ENCODE measurements at places on chromosomes 6 and 20.

DNA sequence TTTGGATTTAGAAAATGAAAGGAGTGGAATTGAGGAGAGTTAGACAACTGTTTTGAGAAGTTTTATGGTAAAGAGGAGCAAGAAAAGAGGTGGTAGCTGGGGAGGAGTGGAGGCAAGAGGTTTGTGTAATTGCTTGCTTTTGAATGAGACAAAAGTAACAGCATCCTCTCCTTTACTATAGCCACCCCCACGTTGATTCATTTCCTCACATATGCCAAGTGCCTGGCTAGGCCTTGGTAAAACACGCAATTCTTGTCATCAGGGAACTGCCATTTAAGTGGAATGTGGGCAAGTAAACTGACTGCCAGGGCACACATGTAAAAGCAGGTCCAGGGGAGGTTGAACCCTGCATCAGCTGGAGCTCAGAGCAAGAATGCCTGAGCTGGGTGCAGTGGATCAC is 4.1 kb downstream of the MTRES1 start:
- no peak for DNase-seq

- no peak for DNase-seq
Observed at GRCh38 chr6:161482517-161482858, 208.6 kb upstream of the AGPAT4 start.

GRCh38 chr6:158233214-158233795 is 65.2 kb downstream of the GTF2H5 start:
- DNase-seq, result no peak

DNA sequence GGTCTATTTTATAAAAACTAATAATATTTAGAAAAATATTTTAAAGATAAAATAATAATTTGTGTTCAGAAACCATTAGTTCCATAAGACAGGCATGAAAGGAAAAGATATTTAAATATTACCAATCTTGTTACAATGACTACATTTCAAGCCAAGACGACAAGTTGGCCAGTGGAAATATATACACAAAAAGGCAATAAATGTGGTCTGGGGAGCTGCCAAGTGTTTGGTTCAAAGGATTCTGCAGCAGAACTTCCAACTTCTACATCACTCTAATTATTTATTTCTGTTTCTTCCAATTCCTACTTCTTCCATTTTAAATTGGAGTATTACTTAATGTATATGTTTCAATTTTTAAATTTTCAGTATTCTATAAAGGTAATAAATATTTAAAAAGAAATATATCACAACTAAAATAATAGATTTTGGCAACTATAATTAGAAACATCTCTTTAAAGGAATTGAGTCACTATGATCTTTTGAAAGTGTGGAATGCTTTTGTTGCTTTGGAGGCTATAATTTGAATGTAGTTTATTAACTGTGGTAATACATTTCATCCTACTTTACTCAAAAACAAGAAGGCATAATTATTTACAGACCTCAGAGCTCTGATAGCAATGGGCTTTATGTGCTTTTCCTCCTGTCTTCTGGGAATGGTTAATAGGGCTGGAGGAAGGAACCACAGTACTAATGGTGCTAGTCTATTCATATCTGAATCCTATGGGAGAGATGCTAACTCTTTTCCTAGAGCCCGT is 129.7 kb upstream of the FAM184A start:
- no peak for DNase-seq

DNA sequence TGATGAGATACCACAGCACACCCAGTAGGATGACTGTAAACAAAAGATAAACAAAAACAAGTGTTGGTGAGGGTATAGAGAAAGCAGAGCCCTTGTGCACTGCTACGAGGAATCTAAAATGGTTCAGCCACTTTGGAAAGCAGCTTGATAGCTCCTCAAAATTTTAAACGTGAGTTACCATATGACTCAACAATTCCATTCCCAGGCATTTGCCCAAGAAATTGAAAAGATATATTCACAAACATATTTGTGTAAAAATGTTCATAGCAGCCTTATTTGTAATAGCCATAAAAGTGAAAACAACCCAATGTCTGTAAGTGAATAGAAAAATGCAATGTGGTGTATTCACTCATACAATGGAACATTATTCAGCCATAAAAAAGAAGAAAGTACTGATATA is 141.0 kb upstream of the BTBD3 start:
- DNase-seq, result no peak

DNA sequence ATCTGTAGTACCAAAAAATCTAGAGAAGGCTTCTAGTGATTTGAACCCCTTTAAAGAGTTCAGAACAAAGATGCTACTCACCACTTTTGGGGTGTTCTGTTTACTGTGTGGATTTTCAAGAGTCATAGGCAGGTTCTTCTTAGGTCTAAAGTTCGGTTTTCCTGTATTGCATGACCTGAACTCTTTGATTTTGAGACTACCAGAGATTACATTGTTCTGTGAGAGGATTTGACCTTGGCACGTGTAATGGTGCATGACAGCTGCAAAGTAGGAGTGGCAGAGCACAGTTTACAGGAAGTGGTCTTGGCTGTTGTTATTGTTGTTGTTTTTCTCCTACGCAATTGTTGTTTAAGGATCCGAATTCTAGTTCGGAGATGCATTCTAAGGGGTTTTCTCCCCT is 592.7 kb downstream of the EPHA7 start:
- DNase-seq, result no peak

GRCh38 chr6:145904868-145905267 is 59.3 kb downstream of the SHPRH start:
- DNase-seq, result peak; percentile 14

DNA sequence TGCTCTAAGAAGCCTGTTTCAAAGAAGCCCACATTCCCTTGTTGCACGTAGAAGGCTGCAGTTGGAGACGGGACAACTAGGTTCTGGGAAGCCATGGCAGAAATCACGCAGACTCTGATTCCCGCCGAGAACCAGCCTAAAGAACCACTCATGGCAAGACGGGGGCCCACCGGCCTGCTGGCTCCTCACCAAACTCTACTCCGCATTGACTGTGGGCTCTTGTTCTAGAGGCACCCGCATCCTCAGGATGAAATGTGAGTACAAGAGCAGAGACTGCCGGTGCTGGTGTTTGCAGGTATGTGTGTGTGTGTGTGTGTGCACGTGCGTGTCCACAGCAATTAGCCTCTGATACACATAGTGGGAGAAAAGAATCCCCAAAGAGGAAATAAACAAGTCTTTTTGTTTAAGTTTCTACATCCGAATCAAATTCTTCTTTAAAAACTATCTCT is 42.3 kb upstream of the NR2E1 start:
- no peak for DNase-seq

GRCh38 chr20:41645372-41645771 is 27.2 kb upstream of the CHD6 start:
- no peak for DNase-seq

GRCh38 chr6:90338409-90338808 is 41.8 kb upstream of the BACH2 start:
- no peak for DNase-seq

- DNase-seq, result no peak
Observed at GRCh38 chr6:2915150-2915549, 12.0 kb upstream of the SERPINB9 start.

GRCh38 chr6:72941751-72942150 is 283.5 kb downstream of the KHDC1L start:
- DNase-seq, result no peak

GRCh38 chr6:115854866-115855665 is 205.6 kb downstream of the FRK start:
- DNase-seq, result no peak

DNA sequence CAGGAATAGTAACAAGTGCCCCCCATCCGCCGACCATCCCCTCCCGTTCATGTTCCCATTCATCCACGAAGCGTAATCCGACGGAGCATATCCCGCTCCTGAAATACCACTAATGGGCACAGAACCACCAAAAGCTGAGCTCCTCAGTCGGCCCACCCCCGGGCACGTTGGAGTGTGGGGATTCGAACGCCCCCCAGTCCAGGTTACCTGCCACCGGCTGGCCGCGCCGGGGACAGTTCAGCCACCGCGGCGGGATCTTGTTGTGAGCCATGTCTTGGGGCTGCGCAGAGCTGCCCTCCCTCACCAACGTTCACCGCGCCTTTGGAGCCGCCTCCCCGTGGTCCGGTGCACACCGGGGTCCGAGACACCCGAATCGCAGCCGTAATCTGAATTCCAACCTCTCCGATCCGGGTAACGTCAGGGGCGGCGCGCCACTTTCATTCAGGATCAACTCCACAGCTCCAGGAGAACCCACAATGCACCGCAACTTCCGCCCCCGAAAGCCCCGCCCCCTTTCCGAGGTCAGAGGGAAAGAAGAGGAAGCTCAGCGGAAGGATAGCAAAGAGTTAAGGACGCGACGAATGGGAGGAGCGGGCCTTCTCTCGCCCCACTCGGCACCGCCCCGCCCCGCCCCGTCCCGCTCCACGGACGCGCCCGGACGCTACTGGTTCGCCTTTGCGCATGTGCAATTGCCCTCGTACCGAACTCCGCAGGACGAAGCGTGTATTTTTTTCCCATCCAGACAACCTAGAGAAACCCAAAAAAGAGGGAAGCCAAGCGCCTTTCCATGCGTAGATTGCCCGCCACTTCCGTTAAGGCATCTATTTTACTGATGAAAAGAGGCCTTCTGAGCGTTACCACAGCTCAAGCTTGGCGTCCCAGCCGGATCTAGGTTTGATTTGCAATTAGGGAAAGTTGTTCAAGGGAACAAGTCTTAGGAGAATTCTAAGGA is at the start of gene RNGTT:
RNGTT (minus strand) TSS at position 480 of the 952 bp plus-strand sequence; CDS start at position 271, 209 bp downstream.
- DNase-seq, result peak; percentile 95

- DNase-seq, result no peak
Observed at GRCh38 chr6:121504227-121504626, 68.8 kb downstream of the GJA1 start.

DNA sequence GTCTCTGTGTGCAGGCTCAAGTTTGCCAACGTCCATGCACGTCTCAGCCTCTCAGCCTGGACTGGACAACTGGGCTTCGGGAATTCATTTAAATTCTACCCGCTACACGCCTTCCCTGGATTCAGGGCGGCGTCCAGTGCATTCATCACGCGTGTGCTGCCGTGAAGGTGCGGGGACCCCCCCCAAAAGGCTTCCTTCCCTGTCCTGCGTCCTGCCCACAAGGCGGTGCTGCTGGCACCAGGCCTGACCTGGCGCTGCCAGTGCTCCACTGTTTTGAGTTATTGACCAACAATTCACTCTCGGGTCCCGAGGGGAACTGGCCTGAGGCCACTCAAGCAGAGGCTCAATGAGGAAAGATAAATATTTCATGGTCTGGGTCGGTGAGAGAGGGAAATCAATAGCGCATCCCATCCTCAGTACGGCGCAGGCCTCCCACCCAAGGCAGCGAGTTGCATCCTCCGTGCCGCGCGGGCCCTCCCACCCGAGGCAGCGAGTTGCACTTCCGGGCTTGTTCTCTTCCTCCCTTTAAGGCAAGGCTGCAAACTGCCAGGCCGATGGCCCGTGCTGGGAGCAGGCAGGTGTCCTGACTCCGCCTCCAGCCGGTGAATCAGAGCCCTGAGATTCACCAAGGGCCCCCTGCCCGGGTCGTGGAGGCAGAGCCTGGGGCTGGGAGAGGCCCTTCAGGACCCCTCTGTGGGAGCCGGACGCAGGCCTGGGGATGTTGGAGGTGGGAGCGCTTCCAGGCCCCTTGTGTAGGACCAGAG is 22.8 kb upstream of the BHLHE23 start:
- no peak for DNase-seq

- no peak for DNase-seq
Observed at GRCh38 chr6:111306104-111306888, 176.7 kb downstream of the REV3L start.

- no peak for DNase-seq
Observed at GRCh38 chr6:56243518-56244070, 3.8 kb downstream of the COL21A1 start.

- no peak for DNase-seq
Observed at GRCh38 chr6:44051515-44051914, 75.7 kb downstream of the MRPL14 start.

- DNase-seq, result no peak
Observed at GRCh38 chr20:10523443-10523842, 88.3 kb downstream of the SLX4IP start.

GRCh38 chr6:44193307-44193910 is 23.3 kb upstream of the MYMX start:
- DNase-seq, result no peak

DNA sequence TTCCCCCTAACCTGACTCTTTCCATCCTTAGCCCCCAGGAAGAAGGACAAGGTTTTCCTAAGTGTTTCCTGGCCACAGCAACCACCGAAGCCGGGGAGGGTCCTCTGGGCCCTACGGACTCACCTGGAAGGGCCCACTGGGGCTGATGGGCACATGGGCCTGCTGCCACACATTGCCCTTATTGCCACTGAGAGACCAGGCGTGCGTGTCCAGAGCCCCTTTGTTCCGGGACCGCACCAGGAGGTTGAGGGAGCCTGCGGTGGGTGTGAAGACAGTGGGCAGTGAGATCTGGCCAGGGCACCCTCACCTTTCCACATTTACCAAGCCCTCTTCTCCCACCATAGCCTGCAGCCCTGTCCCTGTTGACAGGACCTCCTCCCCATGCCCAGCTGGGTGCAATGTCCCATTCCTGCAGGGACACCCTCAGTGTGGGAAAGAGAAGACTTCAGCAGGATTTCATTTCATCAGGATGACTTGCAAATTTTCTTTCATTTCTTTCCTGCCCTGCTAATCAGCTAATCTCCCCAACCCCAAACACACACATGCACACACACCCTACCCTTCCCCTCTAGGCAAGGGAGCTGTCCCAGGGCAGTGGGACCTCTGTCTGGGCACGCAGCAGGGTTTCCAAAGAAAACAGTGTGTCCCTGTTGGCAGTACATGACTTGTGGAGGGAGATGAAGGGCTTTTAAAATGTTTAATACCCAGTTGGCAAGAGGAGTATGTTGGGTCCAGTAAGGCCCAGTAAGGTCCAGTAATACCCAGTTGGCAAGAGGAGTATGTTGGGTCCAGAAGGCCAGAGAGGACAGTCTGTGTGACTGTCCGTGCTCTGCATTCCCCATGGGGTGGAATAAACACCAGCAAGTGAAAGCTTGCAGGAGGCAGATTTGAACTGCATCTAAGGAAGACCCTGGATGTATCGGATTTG is 59.0 kb downstream of the MDGA1 start:
- DNase-seq, result no peak

DNA sequence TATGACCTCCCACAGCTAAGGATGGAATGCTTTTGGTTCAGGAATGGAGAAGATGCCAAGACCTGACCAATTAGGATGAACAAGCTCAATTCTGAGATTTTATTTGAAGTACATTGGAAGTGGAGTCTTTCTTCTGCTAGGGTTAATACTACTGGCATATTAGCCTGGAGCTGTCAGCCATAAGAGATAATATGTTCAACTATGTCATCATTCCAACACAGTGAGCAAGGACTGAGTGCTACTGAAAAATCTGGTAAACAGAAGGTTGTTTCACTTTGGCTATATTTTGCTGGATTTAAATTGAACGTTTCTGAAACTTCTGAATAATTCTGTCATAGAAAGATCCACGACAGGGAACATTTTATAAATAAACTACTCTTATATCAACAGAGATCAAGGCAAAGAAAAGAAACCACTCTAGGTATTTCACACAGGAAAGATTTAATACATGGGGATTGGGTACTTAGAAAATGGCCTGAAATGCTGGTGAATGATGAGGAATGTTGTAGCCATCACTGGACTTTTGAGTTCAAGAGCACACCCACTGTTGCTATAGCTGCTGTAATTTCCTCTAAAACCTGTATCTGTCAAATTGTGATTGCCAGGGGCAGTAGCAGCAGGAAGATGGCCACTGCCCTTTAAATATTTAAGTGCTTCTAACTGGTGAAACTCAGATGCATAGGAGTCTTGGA is 200.5 kb downstream of the PLCB4 start:
- DNase-seq, result no peak

Measured in NCI-H1694 (cell line).